ENCODE measurements at places on chromosomes 7 and 10.

GRCh38 chr7:19051767-19052375, 65.6 kb downstream of the TWIST1 start:
- DNase-seq = no peak

GRCh38 chr10:124541076-124541903, 79.7 kb downstream of the LHPP start:
- no peak for DNase-seq

- no peak for DNase-seq
Observed at GRCh38 chr7:148628011-148628410, 37.4 kb downstream of the C7orf33 start.

DNA sequence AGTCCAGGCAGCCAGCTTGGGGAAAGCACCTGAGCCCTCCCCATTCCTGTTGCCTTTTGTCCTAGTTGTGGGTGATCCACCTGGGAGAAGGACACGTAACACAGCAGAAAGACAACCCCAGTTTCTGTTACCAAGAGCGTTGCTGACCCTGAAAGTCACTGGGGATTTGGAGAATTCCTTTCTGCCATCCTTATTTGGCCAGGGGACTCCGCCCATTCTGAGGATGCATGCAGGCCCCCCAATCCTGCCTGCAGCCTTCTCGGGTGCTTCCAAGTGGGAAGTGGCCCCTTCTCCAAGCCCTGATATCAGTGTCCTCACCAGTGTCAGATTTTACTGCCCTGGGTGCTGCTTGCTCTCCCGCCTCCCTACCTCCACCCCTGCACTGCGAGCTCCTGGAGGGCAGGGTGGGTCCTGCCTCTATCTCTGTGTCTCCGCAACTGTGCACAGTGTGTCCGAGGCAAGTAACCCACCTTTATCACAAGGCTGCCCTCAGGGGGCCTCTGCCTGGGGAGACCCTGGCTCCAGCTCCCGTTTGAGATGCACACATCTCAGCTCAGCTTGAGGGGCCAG, 9.2 kb upstream of the ADCY1 start:
- no peak for DNase-seq

- DNase-seq = no peak
Observed at GRCh38 chr7:169276-170172, 22.8 kb upstream of the FAM20C start.

- no peak for DNase-seq
Observed at GRCh38 chr7:52260046-52260665, 775.3 kb upstream of the POM121L12 start.

DNA sequence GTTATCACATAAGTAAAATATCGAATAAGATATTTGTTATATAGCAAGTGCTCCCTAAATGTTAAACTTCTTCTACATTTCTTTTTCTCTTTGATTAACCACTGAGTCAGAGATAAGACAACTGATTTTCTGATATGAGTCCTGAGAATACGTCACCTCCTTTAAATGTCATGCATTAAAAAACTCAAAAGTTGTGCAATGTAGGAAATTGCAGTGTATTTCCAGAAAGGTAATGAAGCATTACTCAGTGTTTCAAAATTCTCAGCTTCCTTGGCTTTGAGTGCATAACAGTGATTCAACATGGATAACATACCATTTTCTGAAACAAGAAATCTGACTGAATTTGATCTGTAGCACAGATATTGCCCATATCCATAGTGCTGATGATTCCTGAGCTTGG, 155.8 kb downstream of the BMPER start:
- DNase-seq = no peak

DNA sequence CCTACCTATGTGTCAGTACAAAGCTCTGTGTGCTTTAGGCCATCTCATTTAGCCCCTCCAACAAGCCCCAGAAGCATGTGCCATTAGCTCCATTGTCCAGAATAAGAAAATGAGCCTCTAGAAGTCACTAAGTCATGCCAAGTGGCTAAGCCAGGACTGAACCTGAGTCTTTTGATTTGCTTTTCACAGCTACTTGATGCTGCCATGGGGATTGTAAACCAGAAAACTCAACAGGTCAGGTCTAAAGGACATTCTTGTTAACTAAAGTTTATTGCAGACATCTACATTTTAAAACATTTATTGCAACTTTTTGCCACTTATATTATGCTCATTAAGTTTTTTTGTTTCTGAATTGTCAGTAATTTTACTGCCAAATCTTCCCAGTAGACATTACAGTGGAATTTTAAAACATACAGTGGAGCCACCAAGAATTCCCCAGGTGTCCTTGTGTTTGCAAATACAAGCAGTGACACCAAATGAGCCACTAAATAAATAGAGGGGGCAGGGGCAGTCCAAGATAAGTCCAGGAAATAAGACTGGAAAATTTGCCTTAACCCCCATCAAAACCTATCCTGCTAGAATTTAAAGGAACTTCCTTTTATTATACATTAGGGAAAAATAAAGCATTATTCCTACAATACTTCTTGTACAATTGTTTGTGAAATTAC, 115.9 kb downstream of the RAPGEF5 start:
- no peak for DNase-seq

Data from MV-4-11 (cell line).